ENCODE measurements at places on chromosomes 1 and 21. TPM values are rescaled to one million over a fixed set of nuclear protein-coding genes. Genes with fewer than 3 reads are reported as not detected.

The CELA2A gene
- polyA plus RNA-seq, result 0.35 TPM

The CA6 gene
- not detected for polyA plus RNA-seq

The SPRR2A gene
- polyA plus RNA-seq, result not detected

The HSPB7 gene
- polyA plus RNA-seq, result 159 TPM

The TMEM52 gene
- polyA plus RNA-seq, result 91.6 TPM

The NUAK2 gene
- 0.49 TPM for polyA plus RNA-seq

The PAQR6 gene
- 4.0 TPM for polyA plus RNA-seq

The RGS1 gene
- 1.8 TPM for polyA plus RNA-seq

The TRABD2B gene
- polyA plus RNA-seq, result 3.8 TPM

The S100B gene
- polyA plus RNA-seq, result 9.2 TPM

The S100A1 gene
- polyA plus RNA-seq, result 8.1 TPM

The DNAI4 gene
- 4.3 TPM for polyA plus RNA-seq

The KIF2C gene
- polyA plus RNA-seq, result 9.8 TPM

The UBL4B gene
- not detected for polyA plus RNA-seq

The PIK3R3 gene
- polyA plus RNA-seq, result 14.5 TPM

The FAM43B gene
- polyA plus RNA-seq, result 0.58 TPM

The CRP gene
- polyA plus RNA-seq, result not detected

The PLA2G2F gene
- not detected for polyA plus RNA-seq

The FCER1G gene
- 13.2 TPM for polyA plus RNA-seq

The GPR61 gene
- polyA plus RNA-seq, result 1.6 TPM

The TRIM63 gene
- 47.4 TPM for polyA plus RNA-seq

The ARHGEF10L gene
- 23.2 TPM for polyA plus RNA-seq

The TFAP2E gene
- polyA plus RNA-seq, result 0.59 TPM

The RHBDL2 gene
- polyA plus RNA-seq, result 0.53 TPM

The TP73 gene
- polyA plus RNA-seq, result 1.0 TPM

The ASCL5 gene
- polyA plus RNA-seq, result 0.32 TPM

The PPT1 gene
- polyA plus RNA-seq, result 35.2 TPM

The OLFML2B gene
- 83.5 TPM for polyA plus RNA-seq

The LIX1L gene
- polyA plus RNA-seq, result 25.5 TPM

The ARMH1 gene
- polyA plus RNA-seq, result 1.8 TPM

The SHISAL2A gene
- polyA plus RNA-seq, result 3.9 TPM

The KLF17 gene
- polyA plus RNA-seq, result 0.13 TPM

The SLC16A4 gene
- polyA plus RNA-seq, result 9.9 TPM

The EVA1C gene
- polyA plus RNA-seq, result 2.1 TPM

The CLCA1 gene
- not detected for polyA plus RNA-seq

The ADAMTS1 gene
- 16.8 TPM for polyA plus RNA-seq

The SYT11 gene
- polyA plus RNA-seq, result 14.1 TPM

The FCGR3A gene
- 0.81 TPM for polyA plus RNA-seq

The ANGPTL3 gene
- 0.30 TPM for polyA plus RNA-seq

The FAM131C gene
- 0.14 TPM for polyA plus RNA-seq

The TMPRSS15 gene
- 1.4 TPM for polyA plus RNA-seq

The S100A2 gene
- 2.0 TPM for polyA plus RNA-seq

The SPRR2E gene
- not detected for polyA plus RNA-seq

The CD101 gene
- 4.3 TPM for polyA plus RNA-seq

The TRIM67 gene
- polyA plus RNA-seq, result 0.08 TPM

The TNFSF4 gene
- polyA plus RNA-seq, result 2.2 TPM

The IL12RB2 gene
- 1.0 TPM for polyA plus RNA-seq

The PRKAA2 gene
- 36.4 TPM for polyA plus RNA-seq

The KIF26B gene
- 1.00 TPM for polyA plus RNA-seq

The CFHR5 gene
- not detected for polyA plus RNA-seq

The MAB21L3 gene
- polyA plus RNA-seq, result not detected

The ZNF697 gene
- polyA plus RNA-seq, result 11.6 TPM

The NECTIN4 gene
- polyA plus RNA-seq, result 0.09 TPM

The ZSWIM5 gene
- polyA plus RNA-seq, result 0.57 TPM

Data from forelimb muscle (tissue), 1 donor.